ENCODE measurements at places on chromosomes 5 and 9.

GRCh38 chr9:34363619-34364351 lies 12.9 kb downstream of the MYORG start:
- DNase-seq, result no peak

DNA sequence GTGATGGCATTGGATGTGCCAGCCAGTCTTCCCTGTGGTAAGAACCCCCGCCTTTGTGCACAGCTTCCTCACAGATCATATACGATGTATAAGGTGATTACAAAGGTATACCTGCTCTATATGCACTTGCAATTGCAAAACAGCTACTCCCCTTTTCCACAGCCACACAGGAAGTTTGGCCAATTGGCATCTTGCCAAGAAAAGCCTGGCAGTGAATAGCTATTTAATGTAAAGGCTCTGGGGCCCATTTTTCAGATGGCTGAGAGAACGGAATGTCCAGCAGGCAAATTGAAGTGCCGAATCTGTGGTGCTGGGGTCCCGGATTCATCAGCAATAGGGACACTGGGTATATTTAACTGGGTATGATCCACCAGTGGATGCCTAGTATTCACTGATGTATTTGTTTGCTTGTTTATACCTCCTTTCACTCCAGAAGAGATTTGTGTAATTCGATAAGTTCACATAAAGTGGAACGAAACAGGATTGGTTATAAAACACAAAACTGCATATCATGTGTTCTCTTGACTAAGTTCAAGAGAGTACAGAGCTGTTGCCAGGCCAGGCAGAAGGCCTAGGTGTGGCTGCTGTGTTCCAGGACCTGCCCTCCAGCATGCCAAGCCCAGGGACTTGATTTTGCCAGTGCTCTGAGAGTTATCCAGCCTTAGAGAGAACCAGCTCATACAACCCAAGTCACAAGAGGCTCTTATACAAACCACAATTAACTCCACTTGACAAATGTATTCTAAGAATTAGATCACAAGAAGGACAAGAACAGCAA lies 27.7 kb upstream of the GABRP start:
- DNase-seq, result no peak

GRCh38 chr5:130549884-130550561 lies 615.0 kb downstream of the HINT1 start:
- DNase-seq, result no peak

DNA sequence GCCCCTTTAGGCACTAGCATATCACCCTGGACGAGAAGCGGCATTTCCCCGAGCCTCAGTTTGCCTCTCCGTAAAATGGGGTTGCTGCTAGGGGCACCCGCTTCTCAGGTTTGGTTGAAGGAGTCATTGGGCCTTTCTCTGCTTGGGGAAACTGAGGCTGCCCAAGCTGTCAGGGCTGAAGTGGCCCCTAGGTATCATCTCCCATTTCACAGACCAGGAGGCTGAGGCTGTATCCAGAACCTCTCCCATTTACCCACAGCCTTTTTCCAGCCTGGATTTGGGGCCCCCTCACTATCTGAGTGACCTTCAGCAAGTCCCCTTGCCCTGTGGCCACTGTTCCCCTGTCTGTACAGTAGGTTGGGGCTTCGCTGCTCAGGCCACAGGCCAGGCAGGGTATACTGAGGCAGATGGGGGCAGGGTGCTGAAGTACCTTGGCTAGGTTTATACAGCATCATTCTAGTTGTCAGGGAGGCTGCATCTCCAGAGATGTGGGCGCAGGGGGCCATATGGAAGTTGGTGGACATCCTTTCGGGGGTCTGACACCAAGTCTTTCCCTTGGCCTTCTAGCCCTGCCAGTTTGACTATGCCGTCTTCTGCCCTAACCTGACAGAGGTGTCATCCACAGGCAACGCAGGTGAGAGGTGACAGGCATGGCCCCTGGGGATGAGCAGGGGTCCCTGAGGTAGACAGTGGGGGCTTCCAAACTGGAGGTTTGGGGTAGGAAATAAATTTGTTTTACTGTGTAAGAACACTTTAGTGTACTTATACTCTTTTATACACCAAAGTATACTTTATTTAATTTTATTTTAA lies 7.9 kb downstream of the FPGS start:
- DNase-seq, result no peak

DNA sequence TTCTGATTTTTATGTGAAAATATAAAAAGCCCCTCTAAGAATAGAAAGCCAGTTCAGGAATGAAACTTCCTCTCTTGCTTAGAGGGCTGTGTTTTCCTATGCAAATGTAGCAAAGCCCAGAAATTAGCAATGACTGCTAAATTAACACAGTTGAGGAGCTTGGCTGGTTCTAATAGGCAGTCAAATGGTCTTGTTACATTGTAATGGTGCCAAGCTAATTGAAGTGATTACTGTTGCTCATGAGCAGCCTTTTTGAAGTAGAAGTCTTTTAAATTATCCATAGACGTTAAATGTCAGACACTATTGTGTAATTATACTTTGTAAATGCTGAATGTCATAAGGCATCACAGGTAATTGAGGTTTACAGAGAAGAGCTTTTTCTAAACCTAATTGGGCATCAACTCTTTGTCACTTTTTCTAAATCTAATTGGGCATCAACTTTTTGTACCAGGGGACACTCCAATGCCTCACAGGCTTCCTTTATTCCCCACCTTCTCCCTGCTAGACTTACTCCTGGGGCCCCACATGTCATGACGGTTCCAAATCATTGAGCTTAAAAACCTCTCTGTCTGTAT lies 229.1 kb downstream of the PSAT1 start:
- no peak for DNase-seq

GRCh38 chr5:97046270-97046982 lies 96.0 kb downstream of the LIX1 start:
- DNase-seq, result no peak

- DNase-seq, result peak; percentile 23
Observed at GRCh38 chr9:136138566-136138965, 19.9 kb upstream of the TMEM250 start.

DNA sequence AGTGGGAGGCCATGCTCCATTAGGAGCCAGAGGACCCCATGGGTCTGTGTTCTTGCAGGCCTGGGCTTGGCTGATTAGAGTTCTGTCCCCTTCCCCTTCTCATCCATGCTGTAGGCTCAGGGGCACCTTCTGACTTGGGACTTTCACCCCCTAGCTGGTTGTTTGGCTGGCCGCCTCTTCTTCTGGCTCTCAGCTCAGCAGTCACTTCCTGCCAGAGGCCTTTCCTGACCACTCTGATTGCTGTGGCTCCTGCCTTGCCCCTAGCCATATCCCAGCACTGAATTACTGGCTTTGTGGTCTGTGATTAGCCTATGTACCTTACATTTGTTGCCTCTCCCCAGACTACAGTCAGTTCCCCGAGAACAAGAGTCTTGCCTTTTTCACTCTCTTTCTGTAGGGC lies 14.6 kb downstream of the ENTREP1 start:
- DNase-seq, result no peak

GRCh38 chr5:37667846-37668245 lies 172.0 kb downstream of the GDNF start:
- no peak for DNase-seq

DNA sequence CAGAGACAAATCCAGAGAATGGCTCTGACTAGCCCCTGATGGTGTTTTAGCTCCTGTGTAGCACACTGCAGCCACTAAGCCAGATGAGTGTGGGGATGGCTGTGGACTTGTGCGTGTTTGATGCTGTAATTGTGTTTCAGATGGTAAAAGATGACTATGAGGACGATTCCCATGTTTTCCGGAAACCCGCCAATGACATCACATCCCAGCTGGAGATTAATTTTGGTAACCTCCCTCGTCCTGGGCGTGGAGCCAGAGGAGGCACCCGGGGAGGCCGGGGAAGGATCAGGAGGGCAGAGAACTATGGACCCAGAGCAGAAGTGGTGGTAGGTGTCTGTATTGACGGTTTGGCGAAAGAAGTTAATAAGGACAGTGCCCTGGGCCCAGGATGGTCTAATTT lies 38.0 kb downstream of the HABP4 start:
- DNase-seq, result no peak

GRCh38 chr5:86737579-86737978 lies 119.8 kb downstream of the COX7C start:
- DNase-seq, result no peak

- no peak for DNase-seq
Observed at GRCh38 chr9:37239224-37239859, 119.0 kb downstream of the ZCCHC7 start.

- no peak for DNase-seq
Observed at GRCh38 chr9:97558701-97559101, 57.2 kb downstream of the TMOD1 start.

GRCh38 chr9:92324889-92325268 lies 271 bp downstream of the NOL8 start:
- no peak for DNase-seq

DNA sequence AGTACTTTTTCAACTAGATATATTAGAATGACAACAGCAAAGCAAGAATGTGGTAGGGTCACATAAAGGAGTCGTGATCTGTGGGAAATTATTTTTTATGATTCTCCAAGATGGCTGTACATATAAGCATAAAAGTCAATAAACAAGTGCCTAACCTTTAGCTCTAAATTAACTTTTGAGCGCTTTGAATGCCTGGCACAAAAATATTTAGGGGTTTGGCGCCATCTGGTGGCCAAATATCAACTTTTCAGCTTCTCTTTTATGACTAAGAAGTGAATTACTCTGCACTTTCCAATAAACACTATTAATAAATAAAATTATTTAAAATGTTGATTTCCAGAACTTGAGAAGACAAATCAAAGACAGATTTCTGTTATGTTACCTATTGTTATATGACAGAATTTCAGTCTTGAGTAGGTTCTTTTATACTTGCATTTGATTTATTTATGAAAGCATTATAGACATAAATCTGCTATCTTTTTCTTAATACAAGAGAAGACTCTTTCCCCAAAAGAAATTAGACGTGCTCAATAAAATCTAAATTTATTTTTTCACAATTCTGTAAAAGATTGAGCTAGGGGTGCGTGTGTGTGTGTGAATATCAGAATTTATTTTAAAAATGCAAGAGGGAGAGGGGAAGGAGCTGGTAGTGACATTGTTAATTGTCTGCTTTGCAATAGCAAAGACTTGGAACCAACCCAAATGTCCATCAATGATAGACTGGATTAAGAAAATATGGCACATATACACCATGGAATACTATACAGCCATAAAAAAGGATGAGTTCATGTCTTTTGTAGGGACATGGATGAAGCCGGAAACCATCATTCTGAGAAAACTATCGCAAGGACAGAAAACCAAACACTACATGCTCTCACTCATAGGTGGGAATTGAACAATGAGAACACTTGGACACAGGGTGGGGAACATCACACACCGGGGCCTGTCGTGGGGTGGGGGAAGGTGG lies 36.7 kb upstream of the ARRDC3 start:
- DNase-seq, result peak; percentile 57

DNA sequence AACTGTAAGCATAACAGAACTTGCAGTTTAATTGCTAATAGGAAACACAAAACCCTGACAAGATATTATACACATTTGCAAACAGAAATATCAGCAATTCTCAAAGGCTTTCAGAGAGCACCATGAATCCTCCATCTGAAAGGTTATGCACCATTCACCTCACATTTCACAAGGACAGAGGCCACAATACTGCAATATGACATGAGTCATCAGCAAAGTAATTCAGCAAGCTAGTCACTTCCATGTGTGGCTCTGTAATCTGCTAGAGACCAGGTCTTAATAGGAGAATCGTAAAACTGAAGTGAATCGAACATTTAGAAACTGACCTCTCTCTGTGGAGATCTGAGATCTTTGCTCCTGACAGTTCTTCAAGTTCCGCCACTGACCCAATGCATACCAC lies 28.3 kb downstream of the IARS1 start:
- DNase-seq, result no peak

GRCh38 chr5:38809388-38810359 lies 36.1 kb upstream of the OSMR start:
- peak; percentile 9 for DNase-seq

- DNase-seq, result peak; percentile 18
Observed at GRCh38 chr9:98087420-98088354, 31.2 kb downstream of the NANS start.

DNA sequence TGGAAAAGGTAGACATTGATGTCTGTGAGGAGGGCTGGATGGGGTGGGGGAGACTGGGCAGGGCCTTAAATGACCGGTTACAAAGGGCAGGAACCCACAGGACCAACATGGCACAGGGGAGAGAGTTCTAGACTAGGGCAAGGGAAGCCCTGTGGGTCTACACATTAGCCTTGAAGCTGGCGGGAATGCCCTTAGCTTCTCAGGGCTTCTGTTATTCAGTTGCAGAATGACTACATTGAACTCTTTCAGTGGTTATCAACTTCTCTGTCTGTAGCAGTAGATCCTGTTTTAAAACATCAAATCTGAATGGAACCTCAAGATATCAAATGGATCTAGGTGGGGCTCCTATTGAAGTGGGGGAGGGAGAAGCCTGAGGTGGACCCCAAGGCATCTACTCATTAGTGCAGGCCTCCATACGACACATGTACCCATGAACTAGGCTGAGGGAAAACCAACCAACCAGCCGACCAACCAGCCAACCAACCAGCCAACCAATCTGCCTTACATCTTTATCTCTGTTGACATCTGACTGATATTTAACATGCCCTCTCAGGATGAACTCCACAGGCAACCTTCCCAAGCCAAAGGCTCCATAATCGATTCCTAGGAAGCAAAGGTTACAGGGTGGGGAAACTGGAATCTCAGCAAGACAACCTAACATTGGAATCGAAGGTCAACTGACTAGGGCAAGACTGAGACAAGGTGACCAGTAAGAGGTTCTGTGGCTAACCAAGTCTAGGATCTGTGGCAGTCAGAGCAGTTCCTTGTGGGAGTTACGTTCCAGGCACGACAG lies 48.3 kb downstream of the DAP start:
- DNase-seq, result no peak

GRCh38 chr5:106877881-106878280 lies 792.9 kb downstream of the EFNA5 start:
- no peak for DNase-seq

DNA sequence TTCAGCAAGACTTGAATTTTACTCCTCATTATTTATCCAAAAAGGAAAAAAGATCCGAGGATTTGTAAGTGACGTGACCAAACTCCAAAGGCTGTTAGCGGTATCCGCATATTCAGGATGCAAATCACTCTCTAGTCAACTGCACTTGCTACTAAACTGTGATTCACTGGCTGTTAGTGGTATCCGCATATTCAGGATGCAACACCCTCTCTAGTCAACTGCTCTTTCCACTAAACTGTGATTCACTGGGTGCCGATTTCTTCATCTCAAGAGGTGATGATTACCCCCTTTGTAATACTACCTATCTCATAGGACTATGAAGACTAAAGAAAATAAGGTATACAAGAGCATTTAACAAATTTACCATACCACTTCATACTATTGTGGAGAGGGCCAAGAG lies 5.7 kb downstream of the MAPKAP1 start:
- no peak for DNase-seq

- no peak for DNase-seq
Observed at GRCh38 chr9:133585481-133586351, 23.5 kb downstream of the FAM163B start.

DNA sequence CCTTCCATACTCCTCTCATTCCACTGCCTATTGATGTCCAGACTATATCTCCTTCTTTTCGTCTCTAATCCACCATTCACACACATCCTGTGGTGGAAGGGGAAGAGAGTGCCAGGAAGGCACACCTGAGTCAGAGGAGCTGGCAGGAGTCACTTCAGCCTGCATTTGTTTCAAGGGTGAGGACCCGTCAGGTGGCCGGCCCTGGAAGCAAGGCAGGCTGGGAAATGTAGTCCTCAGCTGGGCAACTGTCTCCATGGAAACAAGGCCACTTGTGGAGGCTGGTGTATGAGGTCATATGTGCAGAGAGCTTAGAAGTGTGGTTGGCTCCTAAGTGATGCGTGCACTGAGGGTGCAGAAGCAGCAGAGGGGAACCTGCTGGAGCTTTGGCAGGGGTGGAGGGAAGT lies 278.4 kb downstream of the NSG2 start:
- no peak for DNase-seq

- DNase-seq, result no peak
Observed at GRCh38 chr5:181186986-181187499, 18.0 kb downstream of the TRIM7 start.
